ENCODE measurements at places on chromosomes 2 and 18.

GRCh38 chr18:20971886-20972267 lies 139.7 kb downstream of the ROCK1 start:
- DNase-seq, result no peak

- no peak for DNase-seq
Measured at GRCh38 chr2:120605231-120605935, 130.3 kb upstream of the GLI2 start.

- DNase-seq, result peak; percentile 38
Measured at GRCh38 chr2:25312958-25313710, 28.6 kb downstream of the DNMT3A start.

DNA sequence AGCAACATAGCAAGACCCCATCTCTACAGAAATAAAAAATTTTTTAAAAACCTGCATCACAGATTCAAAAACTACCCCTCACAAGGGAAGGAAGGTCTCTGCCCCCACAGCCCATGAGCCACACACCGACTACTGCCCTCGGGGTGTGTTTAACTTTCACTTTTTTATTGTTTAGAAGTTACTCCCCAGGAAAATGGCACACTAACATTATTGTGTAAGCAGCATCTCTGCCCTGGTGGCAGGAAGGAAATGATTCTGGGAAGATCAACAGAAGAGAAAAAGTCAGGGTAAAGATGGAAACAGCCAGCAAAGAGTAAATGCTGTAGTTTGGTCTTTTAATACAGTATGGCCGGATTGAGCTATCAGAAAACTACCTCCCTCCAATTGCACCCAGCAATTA lies 21.9 kb downstream of the TRABD2A start:
- no peak for DNase-seq

- DNase-seq, result no peak
Measured at GRCh38 chr18:42872838-42873237, 242.6 kb downstream of the RIT2 start.
